ENCODE measurements at places on chromosomes 2 and 18.

DNA sequence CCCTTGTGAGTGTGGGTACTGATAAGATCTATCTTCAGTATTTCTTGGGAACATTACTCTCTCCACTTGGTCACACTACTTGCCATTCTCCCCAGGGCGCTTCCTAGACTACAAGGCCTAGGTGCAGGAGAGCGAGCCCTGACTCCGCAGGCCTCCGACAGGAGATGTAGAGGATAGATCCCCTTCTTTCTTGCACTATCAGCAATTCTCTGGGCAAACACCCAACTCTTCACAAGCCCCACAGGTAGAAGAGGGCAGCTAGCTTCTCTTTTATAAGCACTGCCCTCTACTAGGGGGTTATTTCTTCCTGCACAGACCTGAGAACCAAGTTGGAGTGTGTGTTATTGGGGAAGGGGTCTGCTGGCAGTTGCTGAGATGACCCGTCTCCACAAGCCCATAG lies 10.7 kb upstream of the RMDN2 start:
- no peak for DNase-seq

- no peak for DNase-seq
Measured at GRCh38 chr2:68871159-68871764, at the start of gene BMP10. TSS of gene BMP10 (minus strand) at chr2:68871397. CDS start at chr2:68871358, 39 bp downstream.

GRCh38 chr2:172089633-172090032 lies 4.3 kb downstream of the DLX1 start:
- DNase-seq = no peak

- DNase-seq = no peak
Measured at GRCh38 chr2:203817147-203817546, 50.4 kb upstream of the CTLA4 start.

- DNase-seq = no peak
Measured at GRCh38 chr18:59577386-59577655, 119.9 kb downstream of the CCBE1 start.

DNA sequence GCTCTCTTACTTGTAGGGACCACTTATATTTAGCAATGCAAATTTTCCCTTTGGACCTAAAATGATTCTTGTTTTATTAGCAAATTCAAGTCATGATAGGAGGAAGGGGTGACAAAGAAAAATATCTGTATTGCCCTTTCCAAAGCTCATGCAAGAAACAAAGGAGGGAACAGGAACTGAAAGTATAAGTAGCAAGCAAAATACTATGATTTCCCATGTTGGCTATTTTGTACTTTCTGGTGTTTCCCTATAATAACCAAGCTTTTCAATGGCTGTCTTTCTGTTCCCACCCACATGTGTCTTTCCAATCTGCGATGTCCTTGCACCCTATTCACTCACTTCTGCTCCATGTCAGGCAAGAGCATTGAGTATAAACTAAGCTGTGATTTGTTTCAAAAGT lies 279.7 kb downstream of the RNF144A start:
- no peak for DNase-seq
